ENCODE measurements at places on chromosomes 7 and 10. TPM values are rescaled to one million over a fixed set of nuclear protein-coding genes. Genes with fewer than 3 reads are reported as not detected.

CYP3A4 gene
- total RNA-seq: not detected

GPR15LG gene
- not detected for total RNA-seq

VAX1 gene
- not detected for total RNA-seq

CRHR2 gene
- total RNA-seq: not detected

- DNase-seq: no peak
These were observed at the start of gene MYO1G for GRCh38 chr7:44978511-44979366. MYO1G (minus strand) TSS chr7:44979015; CDS start chr7:44978961, 54 bp downstream.

- no peak for DNase-seq
These were observed 172.6 kb upstream of the TNRC18 start for GRCh38 chr7:5596046-5596895.

DNA sequence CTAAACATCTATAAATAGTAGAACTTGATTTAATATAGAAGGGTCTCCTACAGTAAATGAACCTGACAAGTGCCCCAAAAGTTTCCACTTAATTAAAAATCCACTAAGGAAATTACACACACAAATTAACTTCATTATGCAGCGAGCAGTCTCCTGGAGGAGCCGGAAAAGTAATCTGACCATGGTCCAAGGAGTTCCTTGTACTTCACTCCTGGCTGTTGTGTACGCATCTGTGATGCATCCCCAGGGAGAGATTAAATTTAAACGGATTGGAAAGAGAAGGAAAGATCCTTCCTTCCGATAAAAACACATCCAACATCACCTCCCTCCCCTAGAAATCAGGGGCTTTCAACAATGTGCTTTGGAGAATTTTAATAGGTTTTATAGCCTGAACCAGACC is 85.5 kb downstream of the PARD3 start:
- no peak for DNase-seq

DNA sequence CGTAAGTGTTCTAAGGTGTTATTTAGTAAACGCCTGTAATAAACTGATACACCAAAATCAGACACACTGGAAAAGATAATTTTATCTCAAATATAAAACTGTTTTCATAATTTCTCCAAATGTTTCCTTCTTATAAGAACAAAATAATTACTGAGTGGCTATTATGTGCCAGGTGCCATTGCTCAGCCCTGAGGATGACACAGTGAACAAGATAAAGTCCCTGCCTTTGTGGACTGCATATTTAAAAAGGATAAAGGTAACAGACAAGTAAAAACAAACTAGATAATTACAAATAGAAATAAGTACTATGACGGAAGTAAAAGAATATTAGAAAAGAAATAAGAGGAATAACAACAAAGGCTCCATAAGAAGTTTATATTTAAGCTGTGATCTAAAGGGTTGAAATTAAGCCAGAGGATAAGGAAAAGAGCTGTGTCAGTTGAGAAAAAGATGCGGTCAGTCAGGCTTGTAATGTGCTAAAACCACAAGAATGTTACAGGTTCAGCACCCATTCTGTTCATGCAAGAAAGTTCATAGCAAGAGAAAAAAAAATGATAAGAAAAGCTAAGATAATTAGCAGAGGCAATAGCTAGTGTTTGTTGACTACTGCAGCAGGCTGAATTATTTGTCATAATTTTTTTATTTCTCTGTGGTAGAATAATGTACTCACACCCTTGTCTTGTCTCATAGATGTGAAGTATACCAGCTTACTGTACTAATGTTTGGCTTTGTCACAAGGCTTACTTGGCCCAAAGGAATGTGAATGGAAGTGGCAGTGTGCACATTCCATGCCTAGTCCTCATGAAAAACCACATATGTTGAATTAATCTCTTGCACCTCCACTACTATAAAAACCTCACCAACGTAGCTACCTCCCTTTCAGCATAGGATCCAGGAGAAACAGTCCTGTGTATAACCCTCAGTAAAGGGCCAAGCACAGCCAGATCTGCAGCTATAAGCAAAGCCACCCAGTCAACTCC is 75.1 kb downstream of the CRPPA start:
- DNase-seq: no peak

DNA sequence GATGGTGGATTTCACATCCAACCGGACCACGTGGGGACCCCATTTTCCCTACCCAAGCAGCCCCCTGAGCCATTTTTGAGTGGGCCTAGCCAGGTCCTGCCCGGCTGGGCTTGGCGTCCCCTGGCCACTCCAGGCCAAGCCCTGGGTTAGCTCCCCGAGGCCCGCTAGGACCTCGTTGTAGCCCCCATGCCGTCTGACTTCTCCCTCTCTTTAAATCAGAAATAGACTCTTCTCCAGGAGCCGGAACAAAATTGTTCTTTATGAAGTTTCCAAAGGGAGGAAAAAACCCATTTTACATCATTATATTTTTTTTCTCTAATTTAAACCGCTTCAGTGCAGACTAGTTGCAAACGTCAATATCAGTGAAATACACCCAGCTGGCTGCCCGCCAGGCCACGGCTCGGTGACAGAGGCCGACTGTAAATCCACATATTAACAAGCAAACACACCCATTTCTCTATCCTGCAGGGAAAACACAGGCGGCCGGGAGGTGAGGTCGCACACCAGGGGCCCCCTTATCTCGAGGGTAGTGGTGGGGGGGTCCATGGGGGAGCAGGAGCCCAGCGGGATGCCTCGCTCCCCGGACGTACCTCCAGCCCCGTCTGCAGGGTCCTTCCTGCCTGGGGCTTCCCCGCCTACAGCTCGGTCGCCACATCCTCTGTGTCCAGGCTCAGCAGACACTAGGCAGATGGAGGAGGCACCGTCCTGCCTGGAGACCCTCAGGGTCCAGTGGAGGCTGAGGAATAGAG is 72.7 kb downstream of the ELFN1 start:
- DNase-seq: no peak

DNA sequence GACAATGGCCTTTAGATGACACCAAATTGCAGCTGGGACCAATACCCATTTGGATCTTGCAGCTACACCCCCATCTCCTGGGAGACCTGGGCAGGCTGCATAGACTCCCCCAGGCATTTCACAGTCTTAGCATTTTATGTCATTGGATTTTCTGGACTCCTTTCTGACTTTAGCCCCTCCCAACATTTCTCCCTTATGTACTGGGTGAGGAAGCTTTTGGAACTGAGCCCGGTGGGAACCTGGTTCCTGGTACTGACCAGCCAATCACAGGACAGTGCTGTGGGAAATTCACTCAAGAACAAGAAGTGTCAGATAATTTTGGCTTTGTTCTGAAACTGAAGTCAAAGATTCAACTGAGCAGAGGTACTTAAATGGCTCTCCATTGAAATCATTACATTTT is 177.7 kb downstream of the ACTR3B start:
- DNase-seq: no peak

DNA sequence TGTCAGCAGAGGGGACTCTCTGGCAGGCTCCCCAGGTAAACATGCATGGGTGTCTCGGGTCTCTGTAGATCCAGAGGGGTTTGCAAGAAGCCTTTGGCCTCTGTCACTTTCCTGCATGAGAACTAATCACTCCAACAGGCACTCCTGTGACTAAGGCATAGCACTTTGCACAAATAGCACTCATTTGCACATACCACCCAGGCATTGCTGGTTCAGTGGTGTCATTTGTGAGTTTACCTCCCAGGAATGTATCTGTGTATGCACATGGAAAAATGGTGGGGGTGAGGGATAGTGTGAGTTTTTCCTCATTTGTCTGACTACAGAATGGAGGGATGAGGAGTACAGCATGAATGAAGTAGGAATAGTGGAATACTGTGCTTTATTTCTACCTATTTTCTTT is 39.5 kb downstream of the CNNM1 start:
- no peak for DNase-seq

DNA sequence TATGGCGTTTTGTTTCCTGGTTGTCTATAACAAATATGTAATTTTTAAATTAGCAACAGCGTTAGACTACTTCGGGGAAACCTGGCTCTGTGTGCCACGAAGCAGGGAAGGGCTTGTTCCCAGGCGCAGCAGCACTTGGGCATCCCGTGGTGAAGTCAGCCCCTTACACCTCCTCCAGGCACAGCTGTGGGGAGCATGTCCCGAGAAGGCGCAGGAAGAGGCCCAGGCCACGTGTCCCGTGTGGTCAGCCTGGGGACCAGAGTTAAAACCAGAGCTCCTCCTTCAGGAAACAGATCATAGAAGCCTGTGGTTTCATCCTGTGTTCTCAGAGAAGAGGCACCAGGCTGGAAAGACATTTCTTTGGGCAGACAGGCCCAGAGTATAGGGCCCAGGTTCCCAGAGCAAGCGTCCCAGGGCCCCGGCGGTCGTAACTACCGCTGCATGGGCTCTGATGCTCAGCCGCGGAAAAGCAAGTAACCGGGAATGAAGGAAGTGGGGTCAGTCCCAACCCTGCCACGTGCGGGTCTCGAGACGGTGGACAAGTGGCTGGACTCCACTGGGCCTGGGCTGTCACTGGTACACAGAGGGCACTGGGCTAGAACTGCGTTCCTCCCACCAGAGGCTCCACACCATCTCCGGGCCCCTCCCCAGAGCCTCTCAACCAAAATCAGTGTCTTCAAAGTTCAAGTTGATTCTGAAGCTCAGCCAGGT is 7.1 kb downstream of the NUDT1 start:
- DNase-seq: no peak

- no peak for DNase-seq
These were observed 622 bp downstream of the DYNC1I1 start for GRCh38 chr7:95772771-95773581.

DNA sequence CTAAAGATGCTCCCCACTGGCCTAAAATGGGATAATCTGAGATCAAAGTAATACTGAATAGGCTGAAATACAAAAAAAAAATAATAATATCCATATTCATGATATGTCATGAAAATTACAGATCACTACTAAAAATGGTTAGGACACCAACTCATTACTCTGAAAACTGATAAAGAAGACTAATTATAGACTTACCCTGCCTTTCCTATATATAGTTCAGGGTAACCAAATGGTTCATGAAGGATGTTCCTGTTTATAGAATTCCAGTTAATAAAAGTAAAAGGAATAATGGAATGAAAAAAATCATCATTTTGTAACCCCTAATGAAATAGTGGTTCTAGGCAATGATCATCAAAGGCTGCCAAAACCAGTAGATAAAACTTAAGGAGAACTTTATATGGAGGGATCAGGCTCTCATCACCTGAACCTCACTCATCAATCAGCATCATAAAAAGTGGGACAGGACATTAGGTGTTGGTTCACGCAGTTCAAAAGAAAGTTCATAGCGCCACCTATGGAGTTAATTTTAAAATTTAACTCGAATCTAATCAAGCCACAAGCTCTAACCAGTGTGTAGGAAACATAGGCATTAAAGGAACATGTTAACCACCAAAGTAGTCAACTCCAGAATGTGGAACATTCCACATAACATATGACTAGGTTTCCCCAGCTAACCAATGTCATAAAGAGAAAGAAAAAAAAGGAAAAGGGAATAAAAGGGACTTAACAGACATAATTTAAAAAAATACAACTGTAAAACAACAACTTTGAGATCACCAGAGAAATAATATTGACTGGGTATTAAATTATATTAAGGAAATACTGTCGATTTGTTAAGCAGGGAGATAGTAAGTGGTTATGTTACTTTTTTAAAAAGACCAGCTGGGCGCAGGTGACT is 35.7 kb downstream of the P4HA1 start:
- peak; percentile 60 for DNase-seq

- no peak for DNase-seq
These were observed 12.0 kb downstream of the HOXA4 start for GRCh38 chr7:27118580-27118979.

- peak; percentile 61 for DNase-seq
These were observed 53.1 kb upstream of the COBL start for GRCh38 chr7:51369746-51370145.

DNA sequence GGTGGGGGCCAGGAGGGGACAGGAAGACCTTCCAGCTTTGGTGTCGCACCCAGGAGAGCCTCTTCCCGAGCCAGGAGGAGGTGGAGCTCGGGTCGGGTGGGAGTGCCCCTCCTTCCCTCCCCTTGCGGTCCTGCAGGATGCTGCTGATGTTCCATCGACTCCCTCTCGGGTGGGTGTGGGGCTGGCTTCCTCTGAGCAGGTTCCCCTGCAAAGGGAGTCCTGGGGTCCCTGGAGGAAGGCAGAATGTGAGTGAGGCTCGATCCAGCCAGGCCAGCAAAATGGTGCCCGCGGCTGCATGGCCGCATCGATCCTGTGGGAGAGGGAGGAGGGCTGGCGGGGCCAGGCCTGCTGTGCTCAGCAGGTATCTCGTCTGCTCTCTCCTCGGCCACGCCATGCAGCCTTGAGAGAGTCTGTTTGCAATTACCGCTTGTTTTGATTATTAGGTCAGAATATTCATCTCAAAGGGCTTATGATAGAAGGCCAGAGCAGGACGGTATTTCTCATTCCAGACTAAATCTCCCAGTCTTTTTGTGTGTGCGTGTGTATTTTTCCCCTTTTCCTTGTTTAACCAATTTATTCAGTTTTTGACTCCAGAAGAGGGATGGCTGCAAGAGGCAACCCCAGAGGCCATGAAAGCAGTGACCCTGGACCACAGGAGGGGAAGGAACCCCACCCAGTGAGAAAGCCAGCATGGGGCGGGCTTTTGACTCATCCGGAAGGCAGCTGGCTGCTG is 137.3 kb upstream of the ZMIZ1 start:
- DNase-seq: no peak

GRCh38 chr7:85565276-85565675 is 378.4 kb upstream of the SEMA3D start:
- no peak for DNase-seq

- DNase-seq: no peak
These were observed 293.7 kb downstream of the POU6F2 start for GRCh38 chr7:39271402-39271801.

DNA sequence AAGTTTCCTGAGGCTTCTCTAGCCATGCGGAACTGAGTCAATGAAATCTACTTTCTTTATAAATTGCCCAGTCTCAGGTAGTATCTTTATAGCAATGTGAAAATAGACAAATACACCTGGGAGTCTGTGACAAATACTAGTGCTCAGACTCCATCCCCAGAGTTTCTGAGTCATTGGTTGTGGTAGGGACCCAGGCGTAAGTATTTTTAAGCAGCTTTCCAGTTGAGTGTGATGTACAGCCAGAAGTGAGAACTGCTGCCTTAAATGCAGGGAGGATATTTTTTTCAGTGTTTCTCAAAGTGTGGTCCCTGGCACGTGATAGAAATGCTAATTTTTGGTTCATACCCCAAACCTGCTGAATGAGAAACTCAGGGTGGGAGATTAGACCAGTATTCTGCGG is 121.7 kb downstream of the SORCS3 start:
- DNase-seq: no peak

DNA sequence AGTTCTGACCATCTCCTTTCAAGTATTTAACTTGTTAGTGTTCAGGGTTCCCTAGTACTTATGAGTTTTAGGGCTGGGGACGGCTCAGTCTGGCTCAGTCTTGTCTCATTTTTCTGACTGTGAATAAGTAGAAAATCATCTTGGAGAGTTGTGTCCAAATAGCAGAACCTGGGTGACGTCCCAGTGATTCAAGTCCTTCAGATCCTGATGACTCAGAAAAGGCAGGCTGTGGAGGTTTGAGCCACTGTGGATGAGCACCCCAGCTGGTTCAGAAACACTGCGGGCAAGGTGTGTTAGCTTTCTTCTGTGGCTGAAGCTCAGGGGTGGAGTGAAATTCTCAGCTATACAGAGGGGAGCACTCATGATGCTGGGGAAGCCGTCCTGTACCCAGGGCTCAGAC is 154.4 kb upstream of the NPY start:
- DNase-seq: no peak

- DNase-seq: no peak
These were observed 22.3 kb downstream of the PALD1 start for GRCh38 chr10:70500812-70501301.

GRCh38 chr7:43825391-43825808 is 43.9 kb downstream of the MRPS24 start:
- no peak for DNase-seq

Measured in Caco-2 (cell line).